CD14-positive monocyte (primary cell): ENCODE measurements at places on chromosomes 7 and 10.

GRCh38 chr7:69412331-69413146 is 185.7 kb upstream of the AUTS2 start:
- peak; percentile 11 for DNase-seq

DNA sequence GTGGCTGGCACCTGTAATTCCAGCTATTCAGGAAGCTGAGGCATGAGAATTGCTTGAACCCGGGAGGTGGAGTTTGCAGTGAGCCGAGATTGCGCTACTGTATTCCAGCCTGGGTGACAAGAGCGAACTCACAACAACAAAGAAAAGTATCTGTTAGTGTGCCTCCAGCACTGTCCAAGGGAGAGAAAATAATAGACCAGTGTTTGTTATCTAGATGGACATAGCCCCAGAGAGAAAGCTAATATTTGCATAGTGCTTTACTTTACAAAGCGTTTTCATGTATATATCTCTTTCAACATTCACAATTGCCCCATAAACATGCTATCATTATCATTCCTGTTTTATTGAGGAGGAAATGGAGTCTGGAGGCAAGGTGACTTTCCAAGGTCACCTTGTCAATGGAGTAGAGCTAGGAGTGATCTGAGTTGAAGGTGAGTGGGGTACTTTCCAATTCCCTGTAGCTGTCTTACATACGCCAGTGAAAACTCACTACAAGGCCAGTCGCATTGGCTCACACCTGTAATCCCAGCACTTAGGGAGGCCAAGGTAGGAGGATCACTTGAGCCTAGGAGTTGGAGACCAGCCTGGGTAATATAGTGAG is 49.7 kb upstream of the KIF5B start:
- no peak for DNase-seq

DNA sequence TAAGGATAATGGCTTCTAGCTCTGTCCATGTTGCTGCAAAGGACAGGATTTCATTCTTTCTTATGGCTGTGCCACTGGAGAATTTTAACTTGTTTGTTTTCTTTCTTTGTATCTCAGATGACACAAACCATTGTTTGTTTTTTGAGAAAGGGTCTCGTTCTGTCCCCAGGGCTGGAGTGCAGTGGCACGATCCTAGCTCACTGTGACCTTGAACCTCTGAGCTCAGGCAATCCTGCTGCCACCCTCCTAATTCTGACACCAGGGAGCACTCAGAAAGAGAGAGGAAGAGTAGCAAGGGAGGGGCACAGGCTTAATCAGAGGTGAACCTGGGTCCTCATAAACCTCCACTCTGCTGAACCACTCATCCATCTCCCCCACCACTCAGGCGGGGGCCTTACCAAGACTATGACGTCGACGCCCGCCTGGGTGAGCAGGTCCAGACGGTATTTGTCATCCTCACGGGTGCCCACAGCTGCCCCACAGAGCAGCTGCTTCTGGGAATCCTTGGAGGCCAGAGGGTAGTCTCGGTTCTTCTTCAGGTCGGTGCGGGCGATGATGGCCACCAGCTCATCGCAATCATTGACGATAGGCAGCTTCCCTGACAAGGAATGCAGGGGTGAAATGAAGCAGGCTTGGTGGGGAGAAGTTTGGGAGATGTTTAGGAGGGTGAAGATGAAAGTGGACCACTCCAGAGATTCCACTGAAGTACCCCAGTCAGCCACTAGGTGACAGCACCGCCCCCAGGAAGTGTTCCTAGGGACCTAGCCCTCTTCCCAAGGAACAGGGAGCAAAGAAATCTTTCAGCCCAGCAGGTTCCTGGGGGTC is 11.6 kb downstream of the IMPDH1 start:
- peak; percentile 42 for DNase-seq

DNA sequence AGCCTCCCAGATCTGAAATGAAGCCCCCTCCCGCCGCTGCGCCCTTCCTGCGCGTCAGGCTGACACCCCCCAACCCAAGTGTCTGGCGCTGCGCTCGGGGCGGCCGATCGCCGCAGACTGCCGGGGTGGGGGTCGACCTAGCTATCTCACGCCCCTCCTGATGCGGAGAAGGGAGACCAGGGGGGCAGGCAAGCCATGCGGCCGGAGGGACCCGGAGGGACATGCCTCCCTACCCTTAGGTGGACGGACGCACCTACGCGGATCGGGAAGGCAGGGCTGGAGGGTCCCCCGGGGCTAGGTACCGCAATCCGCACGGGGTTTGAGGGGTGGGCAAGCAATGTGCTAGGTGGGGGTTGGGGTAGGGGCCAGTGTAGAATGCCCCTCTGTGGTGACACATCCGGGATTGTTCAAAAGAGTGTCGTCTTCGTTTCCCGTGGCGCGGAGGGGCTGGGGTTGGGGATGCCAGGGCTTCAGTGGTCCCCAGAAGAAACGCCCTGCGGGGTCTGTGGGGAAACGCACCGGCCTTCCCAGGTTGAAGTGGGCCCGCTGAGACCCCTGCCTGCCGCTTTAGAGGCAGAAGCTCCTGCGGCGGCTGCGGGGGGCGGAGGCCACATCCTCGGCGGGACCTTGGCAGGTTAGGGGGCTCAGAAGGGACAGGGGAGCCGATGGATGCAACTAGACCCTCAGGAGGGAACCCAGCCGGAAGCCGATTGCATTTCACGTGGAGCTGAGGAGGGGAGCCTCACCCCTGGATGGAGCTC is 913 bp downstream of the ADCYAP1R1 start:
- no peak for DNase-seq

DNA sequence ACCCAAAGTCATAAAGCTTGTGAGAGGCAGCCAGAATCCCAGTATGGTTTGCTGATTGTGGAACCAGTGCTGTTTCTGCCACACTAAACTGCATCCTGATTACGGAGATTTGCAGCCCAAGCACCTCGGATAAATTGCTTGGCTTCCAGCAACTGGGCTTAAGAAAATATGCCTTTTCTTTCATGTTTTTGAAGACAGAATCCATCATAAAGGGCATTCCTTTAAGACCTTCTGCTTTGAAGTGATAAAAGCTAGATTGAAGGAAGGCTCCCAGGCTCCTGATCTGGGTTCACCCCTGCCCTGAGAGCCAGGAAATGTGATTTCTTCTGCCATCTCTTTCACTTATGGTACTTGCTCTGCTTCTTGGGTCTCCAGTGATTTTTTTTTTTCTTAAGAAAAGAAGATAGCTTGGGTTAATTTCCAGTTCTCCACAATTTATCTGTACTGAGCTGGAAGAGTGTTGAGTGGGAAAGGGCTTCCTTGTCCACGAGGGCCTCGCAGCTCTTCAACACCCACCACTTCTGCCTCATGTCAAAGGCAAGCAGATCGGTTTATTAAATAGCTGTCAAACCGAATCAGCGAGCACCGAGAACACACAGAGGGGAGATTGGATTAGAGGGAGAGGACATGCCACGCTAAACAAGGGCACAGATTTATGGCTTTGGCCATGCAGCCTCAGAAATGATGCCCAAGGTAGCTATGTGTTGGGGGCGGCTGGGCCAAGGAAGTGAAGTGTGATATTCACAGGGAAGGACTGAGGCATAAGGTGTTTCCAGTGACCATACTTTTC is 94.9 kb upstream of the TBX20 start:
- no peak for DNase-seq

GRCh38 chr7:1210321-1210978 is 22.2 kb upstream of the UNCX start:
- DNase-seq = no peak

DNA sequence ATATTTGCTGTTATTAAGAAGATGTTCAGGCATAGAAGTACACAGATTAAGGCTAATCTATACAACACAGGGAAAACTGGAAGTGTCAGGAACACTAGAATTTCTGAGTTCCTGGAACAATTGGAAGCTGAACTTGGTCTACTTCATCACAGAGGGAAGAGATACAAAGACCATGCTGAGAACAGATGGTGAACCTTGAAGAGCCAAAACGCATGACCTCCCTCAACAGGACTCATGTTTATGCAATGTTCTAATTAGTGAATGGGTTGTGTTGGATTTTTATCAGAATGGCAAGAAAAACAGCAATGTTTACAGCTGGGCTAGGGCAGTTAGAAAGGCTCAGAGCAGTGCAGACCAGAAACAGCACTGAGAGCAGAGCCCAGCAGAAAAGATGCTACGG is 94.9 kb downstream of the SFMBT2 start:
- no peak for DNase-seq

GRCh38 chr7:32871624-32872371 is 19.8 kb downstream of the KBTBD2 start:
- DNase-seq = no peak

GRCh38 chr10:317271-317769 is 182.1 kb downstream of the ZMYND11 start:
- no peak for DNase-seq

DNA sequence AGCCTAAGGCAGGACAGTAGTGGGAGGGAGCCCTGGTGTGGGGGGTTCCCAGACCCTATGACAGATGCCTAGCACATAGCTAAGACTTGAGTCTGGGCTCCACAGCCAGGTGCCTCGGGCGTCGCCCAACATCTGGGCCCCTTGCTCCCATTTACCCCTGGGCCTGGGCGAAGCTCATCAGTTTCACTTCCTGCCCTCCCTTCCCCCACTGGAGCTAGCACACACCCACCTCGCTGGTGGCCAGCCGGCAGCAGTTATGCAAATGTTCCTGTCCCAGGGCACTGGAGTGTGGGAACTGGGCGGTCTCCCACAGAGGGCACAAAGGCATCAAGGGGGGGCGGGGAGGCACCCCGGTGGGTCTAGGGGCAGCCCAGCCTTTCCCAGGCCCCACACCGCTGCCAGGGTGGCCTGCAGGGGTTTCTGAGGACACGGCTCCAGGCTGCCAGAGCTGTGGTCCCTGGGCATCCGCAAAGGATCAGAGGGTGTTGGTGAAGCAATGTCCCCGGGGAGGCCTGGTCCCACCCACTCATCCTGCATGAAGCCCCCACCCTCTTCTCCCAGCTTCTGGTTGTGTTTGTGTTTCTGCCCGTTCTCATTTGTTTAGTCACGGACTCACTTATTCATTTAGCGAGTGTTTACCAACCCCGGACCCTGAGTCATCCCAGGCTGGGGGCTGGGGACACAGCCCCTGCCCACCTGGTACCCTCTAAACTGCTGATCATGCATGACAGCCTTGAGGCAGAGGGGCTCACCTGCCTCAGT is 20.4 kb downstream of the SH2B2 start:
- DNase-seq = peak; percentile 70

DNA sequence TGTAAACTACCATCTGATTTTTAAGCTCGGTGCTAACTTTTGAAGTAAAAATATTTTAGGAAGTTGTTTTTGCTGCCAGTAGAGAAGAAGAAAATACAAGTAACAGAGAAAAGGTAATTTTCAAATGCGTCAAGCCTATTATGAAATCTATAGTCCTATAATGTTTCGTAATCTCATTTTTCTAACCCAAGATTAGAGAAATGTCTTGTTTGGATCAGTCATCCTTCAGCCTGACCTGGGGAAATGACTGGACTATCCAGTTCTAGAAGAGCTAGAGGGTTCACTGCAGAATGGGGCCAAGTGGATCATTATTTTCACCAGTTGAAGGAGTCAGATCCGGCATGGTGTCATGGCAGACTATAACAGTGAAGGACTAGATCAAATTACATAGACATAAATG is 62.7 kb upstream of the FGL2 start:
- peak; percentile 48 for DNase-seq

- DNase-seq = no peak
Measured at GRCh38 chr7:117154721-117155120, 168.1 kb downstream of the WNT2 start.

DNA sequence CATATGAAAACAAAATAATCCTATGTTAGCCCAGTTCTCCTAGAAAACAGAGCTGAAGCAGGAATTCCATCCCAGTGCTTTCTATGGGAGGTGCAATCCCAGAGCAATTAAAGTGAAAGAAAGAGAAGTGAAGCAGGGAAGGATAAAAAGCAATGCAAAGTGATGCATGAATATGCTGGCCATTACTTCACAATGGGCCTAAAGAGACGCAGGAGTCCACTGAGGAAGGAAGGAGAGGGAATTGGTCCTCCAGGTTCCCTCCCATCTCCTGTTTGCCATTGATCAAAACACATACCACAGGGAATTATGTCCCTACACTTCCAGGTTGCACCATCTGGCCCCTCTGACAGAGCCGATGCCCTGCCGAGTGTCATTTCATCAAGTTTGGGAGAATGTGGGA is 392.2 kb upstream of the NFE2L3 start:
- DNase-seq = no peak

DNA sequence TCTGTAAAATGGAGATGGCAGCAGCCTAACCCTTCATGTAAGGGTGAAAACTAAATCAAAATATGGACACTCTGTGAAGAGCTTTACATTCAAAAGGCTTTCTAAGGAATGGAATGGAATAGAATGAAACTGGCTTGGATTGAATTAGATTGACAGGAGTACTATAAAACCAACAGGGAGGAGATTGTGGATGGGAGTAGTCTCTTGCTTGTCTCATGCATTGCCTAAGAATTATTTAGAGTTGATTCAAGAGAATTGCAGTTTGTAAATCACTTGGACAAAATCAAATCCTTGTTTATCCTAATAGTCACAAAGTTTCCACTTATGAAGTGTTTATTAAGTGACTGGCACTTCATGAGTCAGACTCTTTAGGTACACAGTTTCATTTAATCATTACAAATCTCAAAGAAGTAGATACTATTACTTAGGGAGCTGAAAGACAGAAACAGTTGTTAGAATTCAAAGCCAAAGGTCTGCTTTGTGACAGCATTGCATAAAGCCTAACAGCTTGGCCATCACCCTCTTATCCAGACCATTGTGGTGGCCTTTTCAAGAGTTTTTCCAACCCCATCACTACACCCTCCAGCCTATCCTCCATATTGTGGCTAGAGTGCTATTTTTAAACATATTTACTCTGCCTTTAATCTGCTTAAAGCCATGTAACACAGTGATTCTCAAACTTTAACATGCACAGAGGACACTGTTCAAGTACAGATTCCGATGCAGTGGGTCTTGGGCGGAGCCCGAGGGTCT is 91.9 kb upstream of the GHITM start:
- DNase-seq = no peak

DNA sequence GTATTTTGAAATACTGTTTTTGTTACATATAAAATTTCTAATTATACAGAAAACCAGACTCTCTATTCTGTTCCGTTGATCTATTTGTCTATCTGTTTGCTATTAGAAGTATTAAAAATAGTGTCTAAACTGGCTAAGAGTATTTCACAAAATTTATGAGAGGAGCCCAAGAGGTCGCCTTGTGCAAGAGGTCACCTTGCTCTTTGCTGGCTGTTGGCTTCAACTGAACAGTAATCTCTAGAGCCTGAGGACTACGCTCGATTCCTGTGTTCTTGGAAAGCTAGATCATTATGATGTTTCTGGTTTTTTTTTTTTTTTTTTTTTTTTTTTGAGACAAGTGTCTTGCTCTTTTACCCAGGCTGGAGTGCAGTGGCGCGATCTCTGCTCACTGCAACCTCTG is 428.6 kb downstream of the LRMDA start:
- no peak for DNase-seq
